Naive thymus-derived CD8-positive, alpha-beta T cell (primary cell): ENCODE measurements at places on chromosomes 1 and 21.

- no peak for DNase-seq
Measured at GRCh38 chr1:115762779-115763178, 5.7 kb downstream of the CASQ2 start.

GRCh38 chr21:44337941-44338895 is 972 bp downstream of the CFAP410 start:
- DNase-seq: peak; percentile 50

GRCh38 chr1:15258833-15259621 is 12.0 kb downstream of the FHAD1 start:
- no peak for DNase-seq

- no peak for DNase-seq
Measured at GRCh38 chr1:116256286-116256649, 116.8 kb upstream of the ATP1A1 start.

GRCh38 chr1:91172541-91172940 is 150.7 kb upstream of the ZNF644 start:
- no peak for DNase-seq

DNA sequence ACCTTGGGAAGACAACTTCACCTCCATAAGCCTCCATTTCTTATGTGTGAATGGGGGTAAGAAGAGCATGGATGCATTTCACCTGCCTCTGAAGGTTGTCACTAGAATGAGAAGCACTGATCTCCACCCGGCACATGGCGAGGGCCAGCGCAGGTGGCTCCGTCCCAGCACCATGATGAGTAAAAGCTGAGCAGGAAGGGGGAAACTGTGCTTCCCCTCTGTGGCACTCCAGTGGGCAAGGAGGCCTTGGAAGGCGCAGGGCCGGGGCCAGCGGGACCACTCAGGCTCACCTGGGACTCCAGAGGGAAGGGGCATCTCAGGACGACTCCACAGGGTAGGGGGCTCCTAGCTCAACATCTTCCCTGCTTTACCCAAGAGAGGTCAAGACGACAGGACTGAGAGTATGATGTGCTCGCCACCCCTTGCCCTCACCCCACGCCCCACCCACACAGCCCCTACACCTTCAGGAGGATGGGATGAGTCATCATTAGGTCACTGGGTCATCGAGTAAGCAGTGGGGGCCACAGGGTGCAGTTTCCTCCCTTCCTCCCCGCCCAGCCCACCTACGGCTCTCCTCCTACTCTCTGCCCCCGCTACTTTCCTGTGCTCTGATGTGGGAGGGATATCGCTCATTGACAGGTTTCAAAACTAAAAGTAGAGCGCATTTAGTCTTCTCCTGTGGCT is 112.1 kb downstream of the HIVEP3 start:
- no peak for DNase-seq

DNA sequence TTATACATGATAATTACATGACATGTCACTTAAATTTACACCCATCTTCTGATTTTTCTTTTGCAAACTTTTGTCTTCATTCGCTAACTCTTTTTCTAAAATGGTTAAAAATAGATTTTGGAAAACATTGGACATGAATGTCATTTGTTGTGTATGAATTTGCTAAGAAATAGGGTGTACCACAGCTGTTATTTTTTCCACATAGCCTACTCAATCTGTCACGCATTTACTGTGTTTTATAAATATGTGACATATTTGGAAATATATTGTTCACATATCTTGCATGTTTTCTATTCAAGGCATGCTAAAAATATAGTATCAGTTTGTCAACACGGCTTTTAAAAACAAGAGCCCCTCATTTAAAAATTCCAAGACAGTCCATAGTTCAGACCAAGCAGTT is 47.9 kb upstream of the TARBP1 start:
- no peak for DNase-seq

DNA sequence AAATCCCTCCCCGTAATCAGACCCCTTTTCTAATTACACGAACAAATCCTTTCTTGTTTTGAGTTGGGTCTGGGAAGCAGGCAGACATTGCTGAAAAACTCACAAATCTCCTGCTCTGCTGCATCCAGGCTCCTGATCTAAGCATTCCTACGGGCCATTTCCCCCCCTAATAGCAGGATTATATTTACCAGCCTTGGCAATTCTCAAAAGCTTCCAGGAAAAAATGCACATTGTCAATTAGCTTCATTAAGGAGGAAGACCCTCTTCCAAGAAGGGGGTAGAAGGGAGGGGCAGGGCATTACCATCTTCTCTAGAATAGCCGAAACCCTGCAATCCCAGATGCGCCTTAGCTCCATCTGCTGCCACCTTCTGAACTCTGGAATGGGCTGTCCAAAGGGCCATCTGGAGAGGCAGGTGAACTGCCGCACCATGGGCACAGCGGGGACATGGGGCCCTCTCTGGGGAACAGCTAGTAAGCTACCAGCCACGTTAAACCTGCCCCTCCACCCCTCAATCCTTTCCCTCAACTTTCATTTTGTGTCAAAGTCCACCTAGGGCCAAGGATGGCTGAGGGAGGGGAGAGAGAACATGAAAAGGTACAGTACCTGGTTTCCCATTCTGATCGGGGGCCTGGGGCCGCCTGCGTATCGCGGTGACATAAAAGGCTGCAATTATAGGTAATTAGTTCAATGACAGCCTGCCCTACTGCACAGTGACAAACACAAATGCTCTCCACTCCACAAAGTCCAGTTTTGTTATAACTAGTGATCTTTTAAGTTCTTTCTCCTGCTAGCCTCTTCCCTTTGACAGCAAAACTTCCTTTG is 56.8 kb downstream of the MRPL37 start:
- DNase-seq: no peak

DNA sequence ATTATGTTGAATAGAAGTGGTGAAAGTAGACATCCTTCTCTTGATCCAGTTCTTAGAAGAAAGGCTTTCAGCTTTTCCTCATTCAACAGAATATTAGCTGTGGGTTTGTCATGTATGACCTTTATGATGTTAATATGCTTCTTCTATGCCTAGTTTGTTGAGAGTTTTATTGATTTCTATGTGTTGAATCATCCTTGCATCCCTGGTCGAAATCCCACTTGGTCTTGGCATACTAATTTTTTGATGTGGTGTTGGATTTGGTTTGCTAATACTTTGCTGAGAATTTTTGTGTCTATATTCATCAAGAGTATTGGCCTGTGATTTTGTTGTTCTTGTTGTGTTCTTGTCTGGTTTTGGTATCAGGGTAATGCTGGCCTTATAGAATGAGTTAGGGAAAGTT is 20.9 kb downstream of the CD55 start:
- DNase-seq: no peak

GRCh38 chr1:29603622-29604021 is 367.3 kb downstream of the PTPRU start:
- no peak for DNase-seq

DNA sequence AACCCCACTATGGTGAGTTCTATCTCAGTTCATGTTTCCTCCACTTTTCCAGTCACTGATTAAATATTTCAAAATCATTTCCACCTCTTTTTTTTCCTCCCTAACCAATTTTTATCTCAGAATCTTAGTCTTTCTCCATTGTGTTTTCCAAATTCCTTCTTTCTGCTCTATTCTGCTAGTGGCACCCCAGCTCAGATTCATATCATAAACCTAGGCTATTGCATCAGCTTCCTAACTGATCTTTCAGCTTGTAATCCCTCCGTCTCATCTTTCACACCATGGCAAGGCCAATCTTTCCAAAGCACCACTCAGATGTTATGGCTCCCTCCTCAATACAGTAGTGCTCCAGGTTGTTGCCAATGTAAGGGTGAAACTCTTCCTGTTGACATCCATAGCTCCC is 631.9 kb downstream of the PLPP3 start:
- no peak for DNase-seq

DNA sequence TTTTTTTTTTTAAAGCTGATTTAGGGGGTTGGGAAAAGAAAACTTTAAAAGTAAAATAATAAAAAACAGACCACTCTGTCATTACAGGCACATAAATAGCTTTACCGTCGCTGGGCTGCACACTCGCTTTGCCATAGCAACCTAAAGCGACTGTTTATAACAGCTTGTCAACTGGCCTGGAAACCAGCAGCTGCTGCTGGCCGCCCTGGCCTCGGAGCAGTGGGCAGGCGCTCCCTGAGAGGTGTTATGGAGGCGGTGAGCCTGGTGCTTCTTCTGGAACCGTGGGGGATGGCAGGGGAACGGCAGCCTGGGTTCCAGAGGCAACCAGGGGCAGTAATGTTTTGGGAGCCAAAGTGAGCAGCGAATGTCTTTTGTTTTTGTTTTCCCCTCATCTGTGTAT is 45.7 kb downstream of the ATP2B4 start:
- no peak for DNase-seq

GRCh38 chr1:31815307-31815645 is 546 bp downstream of the SPOCD1 start:
- no peak for DNase-seq

DNA sequence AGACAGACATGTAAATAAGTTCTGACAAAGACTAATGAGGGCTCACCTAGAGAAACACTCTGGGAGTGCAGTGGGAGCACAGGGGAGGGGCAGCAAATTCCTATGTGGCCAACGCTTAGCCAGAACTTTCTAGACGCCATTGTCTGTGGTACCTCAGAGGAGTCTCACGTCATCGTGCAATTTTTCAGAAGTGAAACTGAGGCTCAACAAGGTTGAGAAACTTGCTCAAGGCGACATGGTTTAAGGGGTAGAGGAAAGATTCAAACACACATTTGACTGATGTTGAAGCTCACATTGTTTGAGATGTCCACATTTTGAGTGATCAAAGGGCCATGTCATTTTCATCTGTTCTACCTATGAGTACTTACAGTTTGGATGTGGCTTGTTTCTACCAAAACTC is 152.6 kb upstream of the LMO4 start:
- DNase-seq: no peak

DNA sequence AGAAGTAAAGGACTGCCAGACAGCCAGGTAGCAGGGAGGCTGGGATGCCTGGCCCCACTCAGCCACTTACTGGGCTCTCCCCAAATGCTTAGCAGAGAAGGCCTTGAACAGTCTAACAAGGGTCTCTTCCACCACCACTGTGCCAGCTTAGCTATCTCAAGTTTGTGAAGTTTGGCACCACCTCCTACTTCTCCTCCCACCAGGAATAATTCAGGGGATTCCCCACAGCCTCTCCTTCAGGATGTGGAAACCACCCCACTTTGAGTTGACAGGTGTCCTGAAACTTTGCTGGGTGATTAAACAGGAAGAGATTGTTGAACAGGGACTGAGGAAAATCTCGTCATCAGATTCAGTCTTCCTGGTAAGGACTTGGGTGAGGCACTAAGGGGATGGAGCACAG is 59.4 kb upstream of the ATP1B1 start:
- no peak for DNase-seq

DNA sequence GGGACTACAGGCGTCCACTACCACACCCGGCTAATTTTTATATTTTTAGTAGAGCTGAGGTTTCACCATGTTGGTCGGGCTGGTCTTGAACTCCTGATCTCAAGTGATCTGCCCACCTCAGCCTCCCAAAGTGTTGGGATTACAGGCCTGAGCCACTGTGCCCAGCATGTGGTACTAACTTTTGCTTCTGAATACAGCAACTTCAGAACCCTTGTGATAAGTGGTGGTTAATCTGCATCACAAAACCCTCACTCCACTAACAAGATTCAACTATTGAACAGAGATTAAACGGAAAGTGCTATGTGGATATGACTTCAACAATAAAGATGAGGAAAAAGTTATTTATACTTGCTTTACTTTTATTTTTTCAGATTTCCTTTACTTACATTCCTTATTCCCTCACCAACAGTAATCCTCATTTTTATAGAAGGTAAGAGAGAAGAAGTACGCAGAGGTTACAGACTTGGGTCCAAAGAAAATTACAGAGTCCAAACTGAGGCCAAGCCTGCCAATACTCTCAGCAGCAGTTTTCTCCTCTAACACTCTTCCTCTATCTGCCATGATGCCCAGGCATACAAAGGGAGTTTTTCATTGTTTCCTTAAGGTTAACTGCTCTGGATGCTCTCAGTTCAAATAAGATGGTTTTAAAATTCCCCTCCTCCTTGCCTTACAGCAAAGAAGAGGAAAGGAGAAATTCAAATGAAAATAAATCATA is 44.3 kb downstream of the SLC16A1 start:
- DNase-seq: no peak

- no peak for DNase-seq
Measured at GRCh38 chr1:162285149-162285561, 91.5 kb downstream of the SPATA46 start.

GRCh38 chr1:125065092-125065820 is 3880.5 kb downstream of the SRGAP2C start:
- DNase-seq: no peak

DNA sequence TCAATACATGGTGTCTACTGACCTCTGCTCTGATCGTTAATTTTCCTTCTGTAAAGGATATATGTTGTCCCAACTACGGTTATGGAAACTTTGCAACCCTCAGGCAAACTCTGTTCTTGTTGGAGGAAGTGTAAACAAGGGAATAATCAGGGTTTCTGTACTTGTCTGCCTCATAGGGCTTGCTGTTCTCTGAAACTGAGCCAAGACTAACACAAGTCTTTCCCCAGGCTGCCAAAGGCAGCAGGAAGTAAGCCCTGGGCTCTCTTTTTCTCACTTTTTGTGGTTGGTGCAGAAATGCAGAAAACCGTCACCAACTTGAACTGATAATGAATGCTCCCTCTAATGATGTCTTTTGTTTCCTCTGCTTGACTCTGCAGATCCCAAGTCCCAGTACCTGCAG is 7.6 kb downstream of the CYP4X1 start:
- no peak for DNase-seq

DNA sequence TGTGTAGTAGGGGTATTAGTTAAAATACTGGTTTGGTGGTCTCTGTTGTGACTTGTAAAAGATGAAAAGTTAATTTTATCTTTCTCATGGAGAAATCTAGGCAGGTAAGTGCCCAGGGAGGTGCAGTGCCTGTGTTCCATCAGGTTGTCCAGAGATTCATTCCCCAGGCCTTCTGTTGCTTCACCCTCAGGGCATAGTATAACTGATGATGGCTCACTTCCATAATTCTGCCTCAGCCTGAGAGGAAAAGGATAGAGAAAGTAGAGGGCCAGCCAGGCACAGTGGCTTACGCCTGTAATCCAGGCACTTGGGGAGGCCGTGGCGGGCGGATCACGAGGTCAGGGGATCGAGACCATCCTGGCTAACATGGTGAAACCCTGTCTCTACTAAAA is 153.9 kb downstream of the FMN2 start:
- no peak for DNase-seq

DNA sequence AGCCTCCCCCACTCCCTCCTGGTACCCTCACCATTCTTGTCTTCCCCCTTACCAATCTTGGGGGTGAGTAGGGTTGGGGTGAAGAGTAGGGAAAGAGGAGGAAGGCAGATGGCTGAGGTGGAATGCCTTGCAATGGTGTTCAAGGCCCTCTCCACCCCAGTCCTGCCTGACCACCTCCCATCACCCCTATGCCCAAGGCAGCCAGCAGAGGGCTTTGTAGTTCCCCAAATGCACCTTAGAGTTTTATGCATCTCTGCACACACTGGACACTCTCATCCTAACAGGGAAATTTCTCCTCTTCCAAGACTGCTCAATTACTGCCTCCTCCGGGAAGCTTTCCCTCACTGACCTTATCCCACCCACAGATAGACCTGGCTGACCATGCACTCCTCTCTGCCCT is 15.4 kb downstream of the KIF17 start:
- DNase-seq: no peak
